ENCODE measurements at places on chromosomes 1 and 21. TPM values are rescaled to one million over a fixed set of nuclear protein-coding genes. Genes with fewer than 3 reads are reported as not detected.

INPP5B gene
- 17.7 TPM for polyA plus RNA-seq

PDZK1IP1 gene
- polyA plus RNA-seq: 51.3 TPM

RNU11 gene
- polyA plus RNA-seq: not detected

SPRR4 gene
- polyA plus RNA-seq: not detected

ODR4 gene
- 40.5 TPM for polyA plus RNA-seq

NCSTN gene
- 155 TPM for polyA plus RNA-seq

ADGRL4 gene
- polyA plus RNA-seq: 26.2 TPM

SV2A gene
- 8.7 TPM for polyA plus RNA-seq

LIN28A gene
- polyA plus RNA-seq: 0.06 TPM

GCSAML gene
- 0.76 TPM for polyA plus RNA-seq

- no peak for DNase-seq
These were observed 131.6 kb downstream of the TGFBR3 start for GRCh38 chr1:91754348-91754747.

GRCh38 chr1:77794550-77794949 lies 15.1 kb downstream of the MIGA1 start:
- no peak for DNase-seq

DNA sequence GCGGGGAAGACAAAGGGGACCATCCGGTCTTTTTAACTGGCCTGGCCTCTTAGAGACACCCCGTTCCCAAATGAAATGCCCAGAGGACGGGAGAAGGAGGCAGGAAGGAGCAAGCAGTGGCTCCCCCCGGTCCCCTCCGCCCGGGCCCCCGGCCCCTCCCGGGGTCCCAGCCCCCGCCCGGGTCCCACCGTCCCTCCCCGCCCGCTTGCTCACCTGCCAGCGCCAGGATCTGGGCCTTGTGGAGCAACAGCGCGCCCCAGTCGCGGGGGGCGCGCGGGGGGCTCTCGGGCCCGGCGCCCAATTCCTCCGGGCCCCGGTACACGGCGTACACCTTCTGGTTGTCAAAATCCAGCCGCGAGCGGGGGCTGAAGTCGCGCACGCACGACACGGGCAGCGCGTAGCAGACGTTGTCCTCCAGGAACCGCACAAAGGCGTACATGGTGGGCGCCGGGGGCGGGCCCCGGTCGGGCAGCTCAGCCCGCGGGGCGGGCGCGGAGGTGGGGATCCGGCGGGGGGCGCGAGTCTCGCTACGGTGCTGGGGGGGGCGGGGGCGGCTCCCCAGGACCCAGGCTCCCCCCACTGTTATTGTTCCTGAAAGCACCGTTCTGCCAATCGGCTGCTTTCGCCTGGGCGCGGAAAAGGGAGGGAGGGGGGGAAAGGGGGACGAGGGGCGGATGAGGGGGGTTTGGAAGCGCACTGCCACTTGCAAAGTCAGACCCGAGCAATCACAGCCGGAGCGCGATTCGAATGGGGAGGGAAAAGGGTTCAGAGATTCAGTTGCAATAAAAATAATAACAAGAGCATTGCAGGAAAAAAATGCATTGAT lies at the start of gene BEND5:
TSS of gene BEND5 (minus strand) at position 499 of the 826 bp plus-strand sequence. CDS start at position 439, 60 bp downstream.
- DNase-seq: peak; percentile 67

GRCh38 chr1:241507189-241507863 lies 12.2 kb downstream of the FH start:
- DNase-seq: no peak

DNA sequence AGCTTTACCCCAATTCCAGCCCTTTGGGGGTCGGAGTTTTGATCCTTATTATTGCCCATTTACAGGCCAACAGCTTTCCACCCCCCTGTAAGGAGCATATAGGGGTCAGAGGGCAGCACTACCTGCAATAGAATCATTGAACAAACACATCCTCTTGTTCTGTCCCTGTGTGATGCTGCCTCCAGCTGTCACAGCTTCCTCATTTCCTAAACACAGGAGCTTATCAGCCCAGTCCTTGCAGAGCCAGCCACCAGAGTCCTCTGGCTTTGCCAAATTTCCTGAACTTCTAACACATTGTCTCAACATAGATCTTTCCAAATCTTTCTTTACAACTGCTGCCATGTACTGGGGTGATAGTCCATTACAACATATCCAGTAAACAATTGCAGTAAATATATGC lies 32.8 kb upstream of the PTBP2 start:
- DNase-seq: no peak

DNA sequence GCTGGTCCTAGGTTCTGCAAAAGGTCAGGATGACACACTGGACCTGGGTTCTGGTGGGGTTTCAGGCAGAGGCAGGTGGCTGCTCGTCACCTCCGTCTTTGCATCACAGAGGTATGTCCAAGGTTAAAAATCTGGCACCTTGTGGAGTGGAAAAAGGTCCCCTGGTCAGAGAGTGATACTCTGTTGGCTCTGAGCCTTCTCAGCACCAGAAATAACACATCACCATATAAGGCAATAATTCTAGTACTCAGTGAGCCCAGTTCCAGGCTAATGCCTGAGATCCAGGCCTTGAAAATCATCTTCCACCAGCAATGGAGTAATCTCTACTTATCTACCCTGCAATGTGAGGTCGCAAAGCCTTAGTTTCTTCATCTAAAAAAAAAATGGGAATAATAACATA lies 127.3 kb upstream of the C8B start:
- DNase-seq: no peak

DNA sequence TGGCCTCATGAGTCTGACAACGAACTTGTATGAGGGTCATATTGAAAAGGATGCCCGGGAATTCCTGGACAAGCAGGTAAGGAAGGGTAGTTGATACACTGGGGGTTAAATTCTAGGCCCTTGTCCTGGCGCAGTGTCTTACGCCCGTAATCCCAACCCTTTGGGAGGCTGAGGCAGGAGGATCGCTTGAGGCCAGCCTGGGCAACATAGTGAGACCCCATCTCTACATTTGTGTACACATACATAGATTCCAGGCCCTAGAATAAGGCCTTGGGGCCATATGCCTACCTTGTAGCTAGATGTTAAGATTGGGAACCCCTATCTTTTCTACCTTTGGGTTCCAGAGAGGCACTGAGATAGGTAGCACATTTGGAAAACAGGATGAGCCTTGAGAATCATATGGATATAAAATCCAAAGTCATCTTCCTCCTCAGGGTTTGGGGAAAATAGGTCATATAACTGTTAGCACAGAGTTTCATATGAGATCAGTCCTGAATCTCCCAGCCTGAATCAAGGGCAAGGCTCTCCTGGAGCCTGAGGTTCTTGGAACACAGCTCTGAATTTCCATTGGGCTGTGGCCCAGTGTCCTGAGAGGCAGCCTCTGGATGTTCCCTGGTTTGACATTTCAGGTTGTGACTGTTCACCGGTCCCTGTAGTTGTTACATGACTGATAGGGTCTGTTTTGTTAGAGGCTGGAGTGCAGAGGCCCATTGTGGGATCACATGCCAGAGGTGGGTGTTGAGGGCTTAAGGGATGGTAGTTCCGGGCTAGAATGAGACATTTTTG lies 104.4 kb downstream of the PIK3R3 start:
- no peak for DNase-seq

DNA sequence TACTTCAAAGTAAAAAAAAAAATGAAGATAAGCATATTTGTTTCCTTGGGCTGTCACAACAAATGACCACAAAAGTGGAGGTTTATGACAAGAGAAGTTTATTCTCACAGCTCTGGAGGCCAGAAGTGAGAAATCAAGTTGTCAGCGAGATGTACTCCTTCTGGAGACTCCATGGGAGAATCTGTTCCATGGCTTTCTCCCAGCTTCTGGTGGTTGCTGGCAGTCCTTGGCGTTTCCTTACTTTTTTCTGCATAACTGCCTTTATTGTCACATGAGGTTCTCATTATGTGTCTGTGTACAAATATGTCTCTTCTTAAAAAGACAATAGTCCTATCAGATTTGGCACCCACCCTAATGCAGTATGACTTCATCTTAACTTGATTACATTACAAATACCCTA lies 398.3 kb downstream of the KCNT2 start:
- peak; percentile 27 for DNase-seq

GRCh38 chr1:53971718-53972117 lies 25.6 kb downstream of the LRRC42 start:
- DNase-seq: no peak

DNA sequence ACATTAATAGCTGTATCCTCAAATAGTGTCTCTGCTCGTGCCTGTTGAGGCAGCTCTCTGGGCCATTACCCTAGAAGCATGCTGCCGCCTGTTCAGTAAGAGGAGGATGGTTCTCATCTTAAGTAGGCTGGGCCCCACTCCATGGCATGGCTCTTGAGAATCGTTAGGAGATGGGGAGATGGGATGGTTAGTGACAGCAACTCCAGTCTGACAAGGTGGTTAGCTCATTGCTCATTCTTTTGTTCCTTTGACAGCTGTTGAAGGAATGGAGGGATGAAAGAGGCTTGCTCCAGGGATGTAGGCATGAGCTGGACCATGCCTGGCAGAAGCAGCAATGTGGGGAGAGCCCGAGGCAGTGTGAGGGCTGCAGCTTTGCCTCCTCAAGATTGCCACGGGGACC lies 68.2 kb downstream of the MAP10 start:
- no peak for DNase-seq

- no peak for DNase-seq
These were observed 279.4 kb downstream of the PTGER3 start for GRCh38 chr1:70768216-70768615.

- DNase-seq: no peak
These were observed 10.0 kb downstream of the URB2 start for GRCh38 chr1:229636042-229636441.

All from left renal cortex interstitium (tissue), 4 donors.